ENCODE measurements at places on chromosomes 2 and 18.
A peak's percentile ranks its signal among the peaks of the same experiment; 100 is the strongest.

DNA sequence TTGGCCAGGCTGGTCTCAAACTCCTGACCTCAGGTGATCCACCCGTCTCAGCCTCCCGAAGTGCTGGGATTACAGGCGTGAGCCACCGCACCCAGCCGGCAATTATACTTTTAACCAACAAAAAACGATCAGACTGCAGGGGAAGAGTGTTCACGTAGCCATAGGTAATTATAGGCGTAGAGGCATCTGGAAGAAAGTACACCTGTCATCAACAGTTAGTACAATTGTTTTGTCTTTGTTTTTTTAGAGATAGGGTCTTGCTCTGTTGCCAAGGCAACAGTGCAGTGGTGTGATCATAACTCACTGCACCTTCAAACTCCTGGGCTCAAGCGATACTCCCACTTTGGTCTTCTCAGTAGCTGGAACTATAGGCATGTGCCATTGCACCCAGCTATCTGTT, 20.0 kb downstream of the ST3GAL5 start:
- no peak for DNase-seq

GRCh38 chr2:217096474-217097225, 236.8 kb upstream of the TNP1 start:
- no peak for DNase-seq

GRCh38 chr2:72897785-72898584, 10.8 kb downstream of the SPR start:
- no peak for DNase-seq

GRCh38 chr2:195382186-195382585, 274.8 kb upstream of the SLC39A10 start:
- peak; percentile 9 for DNase-seq

GRCh38 chr18:45026162-45026561, 345.5 kb downstream of the SETBP1 start:
- no peak for DNase-seq
